Left kidney (tissue), 8 donors: ENCODE measurements at places on chromosomes 11 and 22. TPM values are rescaled to one million over a fixed set of nuclear protein-coding genes. Genes with fewer than 3 reads are reported as not detected.
A peak's percentile ranks its signal among the peaks of the same experiment; 100 is the strongest.

GRCh38 chr11:100981196-100981824 is 148.3 kb downstream of the PGR start:
- DNase-seq, result no peak

DNA sequence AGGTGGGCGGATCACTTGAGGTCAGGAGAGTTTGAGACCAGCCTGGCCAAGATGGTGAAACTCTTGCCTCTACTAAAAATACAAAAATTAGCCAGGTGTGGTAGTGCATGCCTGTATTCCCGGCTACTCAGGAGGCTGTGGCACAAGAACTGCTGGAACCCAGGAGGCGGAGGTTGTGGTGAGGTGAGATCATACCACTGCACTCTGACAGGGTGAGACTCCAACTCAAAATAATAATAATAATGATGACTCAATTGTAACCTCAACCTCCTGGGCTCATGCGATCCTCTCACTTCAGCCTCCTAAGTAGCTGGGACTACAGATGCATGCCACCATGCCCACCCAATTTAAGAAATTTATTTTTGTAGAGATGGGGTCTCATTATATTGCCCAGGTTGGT is 15.6 kb upstream of the CHRNA10 start:
- no peak for DNase-seq

GRCh38 chr11:9092853-9093778 is 1.7 kb upstream of the SCUBE2 start:
- DNase-seq, result no peak

DNA sequence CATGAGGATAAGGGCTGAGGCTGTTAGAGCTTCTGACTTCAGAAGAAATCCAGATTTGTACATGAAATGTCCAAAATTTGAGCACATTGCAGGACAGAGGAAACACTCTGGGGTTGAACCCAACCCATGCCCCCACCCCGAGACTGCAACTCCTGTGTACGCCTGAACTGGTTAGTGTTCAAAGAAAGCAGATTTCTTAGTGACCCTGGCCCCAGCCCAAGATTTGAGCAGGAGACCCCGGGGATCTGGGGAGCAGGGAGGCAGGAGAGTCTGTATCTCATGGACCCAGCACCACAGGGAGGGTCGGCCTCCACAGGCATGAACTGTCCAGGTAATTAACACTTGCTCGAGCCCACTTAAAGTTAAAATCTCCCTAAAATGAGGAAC is 69.3 kb upstream of the WNT7B start:
- DNase-seq, result no peak

The CSTPP1 gene
- 62.6 TPM for polyA plus RNA-seq

GRCh38 chr11:8604078-8604723 is 10.2 kb upstream of the STK33 start:
- no peak for DNase-seq

GRCh38 chr11:58466293-58466692 is 24.3 kb upstream of the OR5B12 start:
- DNase-seq, result no peak

GRCh38 chr11:70433966-70434812 is 35.9 kb downstream of the CTTN start:
- no peak for DNase-seq

The ALDH3B2 gene
- polyA plus RNA-seq, result 2.8 TPM

GRCh38 chr11:62575837-62576236 is 2.1 kb upstream of the EEF1G start:
- DNase-seq, result no peak

DNA sequence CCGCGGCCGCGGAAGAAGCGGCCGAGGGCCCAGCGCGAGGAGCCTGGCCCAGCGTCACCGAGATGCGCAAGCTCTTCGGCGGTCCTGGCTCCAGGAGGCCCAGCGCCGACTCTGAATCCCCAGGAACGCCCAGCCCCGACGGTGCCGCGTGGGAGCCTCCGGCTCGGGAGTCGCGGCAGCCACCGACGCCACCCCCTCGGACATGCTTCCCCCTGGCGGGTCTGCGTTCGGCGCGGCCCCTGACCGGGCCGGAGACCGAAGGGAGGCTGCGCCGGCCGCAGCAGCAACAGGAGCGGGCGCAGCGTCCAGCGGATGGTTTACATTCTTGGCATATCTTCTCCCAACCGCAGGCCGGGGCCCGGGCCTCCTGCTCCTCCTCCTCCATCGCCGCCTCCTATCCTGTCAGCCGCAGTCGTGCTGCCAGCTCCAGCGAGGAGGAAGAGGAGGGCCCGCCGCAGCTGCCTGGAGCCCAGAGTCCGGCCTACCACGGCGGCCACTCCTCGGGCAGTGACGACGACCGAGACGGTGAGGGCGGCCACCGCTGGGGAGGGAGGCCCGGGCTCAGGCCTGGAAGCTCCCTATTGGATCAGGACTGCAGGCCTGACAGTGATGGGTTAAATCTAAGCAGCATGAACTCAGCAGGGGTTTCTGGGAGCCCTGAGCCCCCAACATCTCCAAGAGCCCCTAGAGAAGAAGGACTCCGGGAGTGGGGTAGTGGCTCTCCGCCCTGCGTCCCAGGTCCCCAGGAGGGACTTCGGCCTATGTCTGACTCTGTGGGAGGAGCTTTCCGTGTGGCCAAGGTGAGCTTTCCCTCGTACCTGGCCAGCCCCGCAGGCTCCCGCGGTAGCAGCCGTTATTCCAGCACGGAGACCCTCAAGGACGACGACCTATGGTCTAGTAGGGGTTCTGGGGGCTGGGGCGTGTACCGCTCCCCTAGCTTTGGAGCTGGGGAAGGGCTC is 1.2 kb downstream of the ARHGEF17 start:
- no peak for DNase-seq

The YPEL4 gene
- 5.1 TPM for polyA plus RNA-seq

- no peak for DNase-seq
Observed at GRCh38 chr11:15446929-15447328, 332.2 kb downstream of the INSC start.

The ANO9 gene
- polyA plus RNA-seq, result 10.6 TPM

The IGSF22 gene
- 1.9 TPM for polyA plus RNA-seq

- DNase-seq, result no peak
Observed at GRCh38 chr11:94586546-94586945, 19.4 kb downstream of the PIWIL4 start.

DNA sequence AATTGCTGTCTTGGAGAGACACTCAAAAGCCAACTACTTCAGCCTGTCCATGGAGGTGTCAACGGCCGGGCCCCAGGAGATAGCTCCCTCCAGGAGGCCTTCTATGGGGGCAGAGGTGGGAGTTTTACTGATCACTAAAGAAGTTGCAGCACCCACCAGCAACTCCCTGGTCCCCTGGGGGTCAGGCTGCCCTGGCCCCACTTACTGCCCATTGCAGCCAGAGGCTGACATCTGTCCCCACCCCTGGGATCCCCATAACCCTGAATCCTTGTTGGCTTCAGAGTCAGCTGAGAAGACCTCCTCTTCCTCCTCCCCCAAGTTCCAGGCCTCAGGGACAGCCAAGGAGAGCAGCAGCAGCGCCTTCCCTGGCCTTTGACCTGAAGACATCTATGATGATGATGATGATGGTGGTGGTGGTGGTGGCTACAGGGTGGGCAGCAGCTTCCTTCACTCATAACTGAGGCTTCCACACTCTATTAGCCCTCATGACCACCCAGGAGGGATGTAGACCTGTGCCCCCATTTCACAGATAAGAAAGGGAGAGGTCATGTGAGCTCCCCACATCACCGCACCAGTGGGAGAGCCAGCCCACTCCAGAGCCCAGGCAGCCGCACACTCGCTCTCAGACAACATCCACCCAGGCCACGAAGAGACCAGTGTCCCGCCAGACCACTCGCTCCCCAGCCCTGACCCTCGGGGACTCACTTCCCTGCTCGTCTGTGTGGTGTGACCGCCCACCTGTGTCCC is 43.8 kb upstream of the FGF3 start:
- no peak for DNase-seq

The MLC1 gene
- polyA plus RNA-seq, result 0.88 TPM

- DNase-seq, result no peak
Observed at GRCh38 chr11:127931803-127932202, 655.6 kb downstream of the ETS1 start.

GRCh38 chr11:62558669-62559068 is 12.1 kb upstream of the AHNAK start:
- DNase-seq, result no peak

The DUSP8 gene
- polyA plus RNA-seq, result 3.2 TPM

DNA sequence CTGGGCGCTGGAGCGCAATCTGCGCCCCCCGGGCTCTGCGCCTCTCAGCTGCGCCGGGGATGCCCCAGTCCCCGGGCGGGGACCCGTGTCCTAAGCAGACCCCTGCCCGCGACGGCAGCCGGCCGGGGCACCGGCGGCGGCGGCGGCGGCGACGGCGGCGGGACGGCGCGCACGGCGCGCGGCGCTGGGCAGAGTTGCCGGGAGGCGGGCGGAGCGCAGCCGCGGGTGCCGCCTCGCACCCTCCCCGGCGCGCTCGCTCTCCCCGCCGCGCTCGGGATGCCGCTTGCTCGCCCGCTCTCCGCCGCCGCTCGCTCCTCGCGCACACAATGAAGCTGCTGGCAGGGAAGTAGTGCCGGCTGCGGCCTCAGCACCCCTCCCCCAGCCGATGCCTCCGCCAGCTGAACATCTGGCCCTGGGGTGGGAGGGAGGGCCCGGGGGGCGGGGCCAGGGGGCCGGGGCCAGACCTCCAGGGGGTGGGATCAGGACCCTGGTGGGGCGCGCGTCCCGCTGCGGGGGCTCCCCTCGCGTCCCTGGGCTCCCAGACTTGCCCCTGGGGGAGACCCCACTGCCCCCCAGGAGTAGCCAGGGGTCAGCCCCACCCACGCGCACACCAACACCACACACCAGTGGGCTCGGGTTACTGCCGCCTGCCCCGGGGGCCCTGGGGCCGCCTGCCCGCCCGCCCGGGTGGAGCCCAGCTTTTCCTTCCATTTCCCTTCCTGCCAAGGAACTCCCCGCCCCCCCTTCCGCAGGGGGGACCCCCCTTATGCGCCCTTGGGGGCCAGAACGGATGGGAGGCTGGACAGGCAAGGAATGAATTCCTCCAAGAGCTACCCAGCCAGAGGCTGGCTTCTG is at the start of gene RCOR2:
TSS of gene RCOR2 (minus strand) at position 328 of the 855 bp plus-strand sequence. CDS start 708 bp downstream, outside the sequence.
- DNase-seq, result peak; percentile 76

GRCh38 chr22:27028093-27028492 is 370.7 kb downstream of the MIAT start:
- DNase-seq, result no peak

- no peak for DNase-seq
Observed at GRCh38 chr11:67632175-67632981, 2.6 kb upstream of the NUDT8 start.

The C11orf68 gene
- 30.6 TPM for polyA plus RNA-seq

GRCh38 chr11:78800756-78801155 is 226.1 kb upstream of the NARS2 start:
- no peak for DNase-seq

The MN1 gene
- polyA plus RNA-seq, result 11.7 TPM

GRCh38 chr11:19713196-19714021 is 772 bp downstream of the NAV2 start:
- no peak for DNase-seq

- DNase-seq, result no peak
Observed at GRCh38 chr11:43381802-43382201, 23.1 kb downstream of the TTC17 start.

- DNase-seq, result no peak
Observed at GRCh38 chr11:13117344-13117743, 108.2 kb downstream of the RASSF10 start.

DNA sequence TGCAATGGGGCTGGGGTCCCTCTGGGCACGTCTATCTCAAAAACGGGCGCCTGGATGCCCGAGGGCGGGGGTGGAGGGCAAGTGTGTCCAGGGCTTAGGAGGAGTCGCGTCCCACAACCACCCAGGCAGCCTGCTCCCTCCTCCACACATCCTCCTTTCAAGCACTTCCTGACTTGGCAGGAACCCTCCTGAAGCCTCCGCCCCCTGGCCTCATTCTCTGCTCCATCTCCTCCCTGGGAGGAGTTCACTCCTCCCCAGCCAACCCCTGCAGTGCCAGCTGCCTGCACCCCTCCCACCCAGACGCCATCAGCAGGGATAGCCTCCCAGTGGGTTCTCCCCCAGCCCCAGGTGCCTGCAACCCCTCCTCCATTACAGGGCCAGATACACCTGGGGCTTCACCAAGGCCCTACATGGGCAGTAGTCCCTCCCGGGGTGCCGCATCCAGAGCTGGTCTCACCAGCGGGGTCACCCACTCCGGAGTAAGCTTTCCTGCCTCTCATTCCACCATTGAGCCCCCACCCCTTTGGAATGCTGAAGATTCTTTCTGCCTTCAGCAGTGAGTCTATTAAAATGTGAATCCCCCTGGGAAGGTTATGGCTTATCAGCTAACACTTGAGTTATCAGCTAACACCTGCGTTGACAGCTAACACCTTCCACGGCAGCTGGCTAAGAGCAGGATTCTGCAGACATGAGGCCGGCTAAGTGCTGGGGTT is 24.4 kb downstream of the RTN4R start:
- DNase-seq, result no peak

The CARD16 gene
- polyA plus RNA-seq, result 0.70 TPM

The OR56B1 gene
- not detected for polyA plus RNA-seq

The UEVLD gene
- 27.1 TPM for polyA plus RNA-seq

GRCh38 chr11:124310721-124311120 is 3.0 kb downstream of the OR8D1 start:
- DNase-seq, result no peak

The HEPACAM gene
- 2.2 TPM for polyA plus RNA-seq

GRCh38 chr22:36244522-36245391 is 5.4 kb upstream of the APOL2 start:
- DNase-seq, result no peak

The EIF4ENIF1 gene
- 55.5 TPM for polyA plus RNA-seq

GRCh38 chr22:30452861-30453260 is 19.0 kb downstream of the SEC14L3 start:
- no peak for DNase-seq

The ENTHD1 gene
- polyA plus RNA-seq, result not detected

DNA sequence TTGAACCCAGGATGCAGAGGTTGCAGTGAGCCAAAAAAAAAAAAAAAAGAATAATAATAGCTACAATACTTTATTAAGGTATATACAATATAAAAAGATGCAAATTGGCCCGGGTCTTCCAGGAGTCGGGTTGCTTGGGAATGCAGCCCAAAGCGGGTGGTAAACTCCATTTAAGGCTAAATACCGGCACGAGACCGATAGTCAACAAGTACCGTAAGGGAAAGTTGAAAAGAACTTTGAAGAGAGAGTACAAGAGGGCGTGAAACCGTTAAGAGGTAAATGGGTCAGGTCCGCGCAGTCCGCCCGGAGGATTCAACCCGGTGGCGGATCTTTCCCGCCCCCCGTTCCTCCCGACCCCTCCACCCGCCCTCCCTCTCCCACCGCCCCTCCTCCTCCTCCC is 143.3 kb downstream of the DLG2 start:
- DNase-seq, result no peak

DNA sequence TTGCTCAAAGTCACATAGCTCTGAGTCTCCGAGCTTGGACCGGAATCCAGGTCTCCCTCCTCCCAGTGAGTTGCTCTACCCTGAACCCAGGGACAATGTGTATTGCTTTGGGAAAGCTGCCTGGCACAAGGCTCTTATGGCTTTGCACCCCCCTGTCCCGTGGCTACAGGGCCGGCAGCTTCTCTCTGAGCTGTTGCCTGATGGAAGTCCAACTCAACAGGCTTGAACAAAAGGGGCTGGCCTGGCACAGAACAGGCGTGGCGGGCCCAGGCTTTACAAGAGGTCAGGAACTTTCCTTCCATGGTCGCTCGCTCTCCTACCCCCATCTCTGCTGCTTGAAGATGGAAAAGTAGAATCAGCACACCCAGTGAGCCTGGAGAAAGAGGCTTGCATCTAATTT is 34.3 kb downstream of the MYEOV start:
- DNase-seq, result no peak

The FOLR1 gene
- 50.8 TPM for polyA plus RNA-seq

- DNase-seq, result no peak
Observed at GRCh38 chr11:70625051-70625450, 226.7 kb downstream of the CTTN start.

The PLEKHA7 gene
- polyA plus RNA-seq, result 63.0 TPM
